ENCODE measurements at places on chromosomes 12 and 14.

- DNase-seq = no peak
These were observed 303.3 kb upstream of the TMPO start for GRCh38 chr12:98211909-98212695.

- peak; percentile 91 for DNase-seq
These were observed 179.6 kb upstream of the NUDT4 start for GRCh38 chr12:93198086-93198485.

GRCh38 chr12:29895966-29896365 is 112.2 kb upstream of the TMTC1 start:
- no peak for DNase-seq

GRCh38 chr12:90940872-90941499 is 14.0 kb downstream of the CCER1 start:
- DNase-seq = peak; percentile 75

GRCh38 chr14:53152887-53153701 is at the start of gene DDHD1:
TSS of gene DDHD1 (minus strand) at chr14:53153323. CDS start at chr14:53153098, 225 bp downstream.
- DNase-seq = peak; percentile 69

DNA sequence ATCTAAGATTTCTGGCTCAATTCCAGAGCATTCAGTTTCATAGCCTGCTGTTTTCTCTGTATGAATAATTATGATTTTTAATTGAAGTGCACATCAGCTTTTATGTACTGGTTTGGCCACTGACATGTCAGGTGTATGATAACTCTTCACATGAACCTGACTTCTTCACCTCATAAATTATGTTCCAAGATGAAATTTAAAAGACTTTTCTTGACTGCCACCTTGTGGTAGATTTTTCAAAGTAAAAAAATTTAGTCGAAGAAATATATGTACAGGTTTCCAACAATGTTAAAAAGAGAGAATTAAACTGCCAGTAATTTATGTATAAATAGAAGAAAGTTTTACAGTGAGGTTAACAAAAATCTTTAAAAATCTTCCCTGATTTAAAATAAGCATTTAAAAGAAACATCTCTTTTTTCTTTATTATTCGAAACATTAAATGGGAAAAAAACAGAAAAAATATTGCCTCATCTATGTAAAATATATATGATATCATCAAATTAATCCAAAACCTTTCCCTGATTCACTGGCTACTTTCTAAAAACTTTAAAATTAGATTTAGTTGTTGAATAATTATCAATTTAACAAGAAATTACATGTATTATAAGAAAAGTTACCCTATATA is 124.9 kb upstream of the ATXN7L3B start:
- peak; percentile 57 for DNase-seq

- no peak for DNase-seq
These were observed 20.5 kb upstream of the SLC24A4 start for GRCh38 chr14:92302481-92302880.

GRCh38 chr14:99819514-99819913 is 26.3 kb downstream of the EML1 start:
- DNase-seq = no peak

- no peak for DNase-seq
These were observed 3.7 kb upstream of the TM9SF1 start for GRCh38 chr14:24198814-24199524.

DNA sequence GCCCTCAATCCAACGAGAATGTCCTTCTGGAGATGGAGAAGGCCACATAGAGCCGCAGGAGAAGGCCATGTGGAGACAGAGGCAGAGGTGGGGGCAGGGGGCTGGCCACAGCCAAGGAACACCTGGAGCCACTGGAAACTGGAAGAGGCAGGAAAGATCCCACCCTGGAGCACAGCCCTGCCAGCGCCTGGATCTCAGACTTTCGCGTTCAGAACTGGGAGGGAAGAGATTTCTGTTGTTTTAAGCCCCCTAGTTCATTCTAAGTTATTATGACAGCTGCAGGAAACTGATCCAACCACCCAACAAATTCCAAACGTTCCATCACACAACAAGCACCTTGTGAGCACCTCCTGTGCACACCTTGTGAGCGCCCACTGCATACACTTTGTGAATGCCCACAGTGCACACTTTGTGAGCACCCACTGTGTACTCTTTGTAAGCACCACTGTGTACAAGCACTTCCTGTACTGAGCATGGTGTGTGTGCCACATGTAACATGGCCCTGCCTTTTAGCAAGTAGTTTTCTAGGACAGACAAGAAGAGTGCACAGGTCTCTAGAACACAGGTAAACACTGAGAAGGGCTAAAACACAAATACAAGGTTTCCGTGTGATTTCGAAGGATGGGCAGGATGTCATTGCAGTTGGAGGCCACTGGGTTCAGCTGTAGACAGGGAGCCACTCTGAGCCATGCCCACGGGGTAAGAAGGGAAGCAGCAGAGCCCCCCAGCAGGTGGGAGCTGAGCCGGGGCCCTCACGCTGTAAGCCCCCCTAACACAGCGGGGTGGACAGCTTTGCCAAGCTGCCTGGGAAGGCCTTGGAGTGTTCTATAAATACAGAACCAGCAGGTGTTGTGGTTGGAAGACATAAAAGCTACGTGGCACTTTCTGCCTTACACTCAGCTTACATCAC is 15.4 kb downstream of the RIMBP2 start:
- no peak for DNase-seq

GRCh38 chr12:106021516-106021915 is 117.2 kb downstream of the NUAK1 start:
- DNase-seq = no peak
